Stimulated activated CD8-positive, alpha-beta memory T cell treated with anti-CD3 and anti-CD28 coated beads, Interleukin-15, amount 100 ng/mL, for 48 hours (primary cell): ENCODE measurements at places on chromosomes 1 and 21.

- DNase-seq: no peak
Measured at GRCh38 chr1:202547215-202547614, 163.0 kb downstream of the SYT2 start.

GRCh38 chr1:1332031-1332755 is 1.1 kb downstream of the TAS1R3 start:
- DNase-seq: no peak

- no peak for DNase-seq
Measured at GRCh38 chr1:156146769-156147405, 6.5 kb upstream of the SEMA4A start.

- no peak for DNase-seq
Measured at GRCh38 chr1:210293171-210293607, 35.5 kb upstream of the HHAT start.

DNA sequence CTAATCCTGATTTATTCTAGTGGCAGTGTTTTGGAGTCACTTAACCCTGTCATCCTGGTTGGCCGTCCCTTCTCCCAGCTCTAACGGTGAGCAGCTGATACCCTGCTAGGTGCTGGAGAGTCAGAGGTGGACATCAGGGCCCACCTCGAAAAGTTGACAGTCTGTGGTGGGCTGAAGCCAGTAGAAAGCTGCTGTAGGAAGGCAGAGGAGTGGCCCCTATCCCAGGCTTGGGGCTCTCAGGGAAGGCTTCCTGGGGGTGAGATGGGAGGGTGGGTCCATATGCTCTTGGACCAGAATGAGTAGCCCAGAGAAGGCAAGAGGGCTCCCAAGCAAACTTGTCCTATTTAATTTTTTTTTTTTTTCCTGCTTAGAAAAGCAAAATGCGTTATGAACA is 475 bp upstream of the RPL5 start:
- DNase-seq: no peak

DNA sequence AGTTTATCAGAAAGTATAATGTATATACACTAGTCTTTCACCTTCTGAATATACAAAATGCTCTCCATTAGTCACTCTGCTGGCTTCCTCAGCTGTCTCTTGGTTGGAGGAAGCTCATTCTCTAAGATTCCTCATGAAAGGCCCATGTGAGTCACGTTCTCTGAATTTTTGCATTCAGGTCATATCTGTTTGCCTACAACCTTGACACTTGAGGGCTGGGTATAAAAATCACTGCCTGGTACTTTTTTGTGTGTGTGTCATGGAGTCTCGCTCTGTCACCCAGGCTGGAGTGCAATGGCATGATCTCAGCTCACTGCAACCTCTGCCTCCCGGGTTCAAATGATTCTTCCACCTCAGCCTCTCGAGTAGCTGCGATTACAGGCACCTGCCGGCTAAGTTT is 2.8 kb upstream of the GALNT2 start:
- no peak for DNase-seq

DNA sequence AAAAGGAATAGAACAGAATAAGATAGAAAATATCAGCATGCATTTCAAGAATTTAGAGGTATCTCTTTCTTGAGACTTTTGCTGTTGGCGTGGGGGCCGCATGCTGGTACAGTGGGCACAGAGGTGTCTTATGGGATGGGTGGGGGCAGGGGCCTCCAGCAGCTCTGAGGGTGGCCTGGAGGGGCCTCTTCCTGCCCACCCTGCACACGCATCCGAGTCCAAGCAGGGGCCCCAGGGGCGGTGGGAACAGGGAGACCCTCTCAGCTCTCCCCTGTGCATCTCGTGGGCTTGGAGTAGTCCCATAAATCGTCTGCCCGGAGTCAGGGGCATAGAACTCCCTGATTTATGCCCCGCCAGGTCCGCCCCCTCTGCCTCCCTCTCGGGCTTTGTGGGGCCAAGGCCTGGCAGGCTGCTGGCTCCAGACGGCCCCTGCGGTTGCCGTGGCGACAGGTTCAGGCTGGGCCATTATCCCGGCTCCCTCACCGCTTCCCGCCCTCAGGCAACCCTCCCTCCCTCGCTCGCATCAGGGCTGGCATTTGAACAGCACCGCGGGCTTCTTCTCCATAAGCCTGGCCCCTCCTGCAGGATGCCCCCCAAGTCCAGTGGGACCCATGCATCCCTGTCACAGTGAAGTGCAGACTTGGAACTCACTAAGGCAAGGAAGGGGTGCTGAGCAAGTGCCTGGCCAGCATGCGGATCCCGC is 133.2 kb upstream of the ZBTB40 start:
- no peak for DNase-seq

GRCh38 chr1:164728719-164729118 is 169.7 kb downstream of the PBX1 start:
- DNase-seq: no peak

DNA sequence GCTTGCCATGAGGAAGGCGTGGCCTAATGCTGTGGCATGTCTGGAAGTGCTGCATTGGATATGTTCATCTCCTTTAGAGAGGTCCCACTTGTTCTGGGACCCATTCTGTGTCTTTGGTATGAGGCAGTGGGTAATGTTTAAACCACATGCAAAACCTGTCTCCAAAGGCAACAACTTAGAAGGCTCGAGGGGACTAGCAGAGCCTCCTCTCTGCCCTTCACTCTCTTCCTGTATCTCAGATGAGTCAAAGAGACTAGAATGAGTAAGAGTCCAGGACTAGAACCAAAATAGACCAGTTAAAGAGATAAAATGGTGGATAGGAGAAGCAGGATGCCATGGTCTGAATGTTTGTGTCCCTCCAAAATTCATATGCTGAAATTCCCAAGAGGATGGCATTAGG is 220.8 kb upstream of the KIAA0040 start:
- no peak for DNase-seq

DNA sequence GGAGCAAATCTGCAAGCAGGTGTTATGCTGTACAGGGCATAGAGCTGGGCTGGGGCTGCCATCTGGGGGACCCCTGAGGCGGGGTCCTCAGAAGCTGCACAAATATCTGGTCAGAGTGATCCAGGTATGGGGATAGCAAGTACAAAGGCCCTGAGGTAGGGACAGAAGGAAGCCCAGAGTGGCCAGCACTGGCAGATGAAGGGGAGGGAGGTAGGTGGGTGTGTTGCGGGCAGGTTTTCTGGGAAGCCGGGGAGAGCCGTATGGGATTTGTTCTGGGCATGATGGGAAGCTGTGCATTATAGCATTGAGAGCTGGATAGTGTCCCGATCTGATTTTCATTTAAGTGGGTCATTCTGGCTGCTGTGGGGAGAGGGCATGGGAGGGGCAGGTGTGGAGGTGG is 102.7 kb downstream of the ARHGEF10L start:
- DNase-seq: no peak

- DNase-seq: no peak
Measured at GRCh38 chr1:29245876-29246275, 9.6 kb downstream of the PTPRU start.

- no peak for DNase-seq
Measured at GRCh38 chr1:102851616-102852015, 256.7 kb downstream of the COL11A1 start.

- no peak for DNase-seq
Measured at GRCh38 chr1:70583522-70583921, 172.5 kb downstream of the CTH start.

DNA sequence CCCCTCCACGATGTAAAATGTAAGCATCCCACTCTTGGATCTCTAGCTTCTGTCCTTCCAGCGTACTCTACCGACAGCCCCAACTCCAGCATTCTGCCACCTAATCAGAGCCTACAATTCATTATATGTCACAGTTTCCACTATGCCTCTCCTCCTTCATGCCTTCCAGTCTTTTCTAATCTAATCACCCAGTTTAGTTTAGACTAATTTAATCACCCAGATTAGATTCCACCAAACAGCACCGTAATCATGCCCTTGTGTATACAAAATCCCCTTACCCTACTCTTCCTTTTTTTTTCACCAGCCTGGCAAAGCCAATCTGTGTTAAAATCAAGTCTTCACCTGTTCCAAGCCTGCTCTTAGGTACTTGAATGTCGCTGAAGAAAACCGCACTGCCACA is 49.8 kb upstream of the KANK4 start:
- DNase-seq: no peak

DNA sequence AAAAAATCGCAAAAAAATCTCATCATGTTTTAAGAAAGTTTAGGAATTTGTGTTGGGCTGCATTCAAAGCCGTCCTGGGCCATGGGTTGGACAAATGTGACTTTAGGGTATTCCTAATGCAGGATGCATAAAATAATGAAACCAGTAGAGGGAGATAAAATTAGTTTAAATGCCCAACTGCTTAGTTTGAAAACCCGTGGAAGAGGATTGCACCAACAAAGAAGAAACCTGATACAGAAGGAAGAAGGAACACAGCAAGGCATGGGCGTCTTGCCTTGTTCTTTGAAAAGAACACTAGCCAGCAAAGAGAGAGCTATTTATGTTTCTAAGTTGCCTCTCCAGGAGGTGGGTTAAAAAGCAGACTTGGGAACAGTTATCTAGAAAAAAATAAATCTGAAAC is 37.9 kb downstream of the WDR3 start:
- no peak for DNase-seq

GRCh38 chr21:44049182-44049581 is 37.1 kb downstream of the TRAPPC10 start:
- DNase-seq: no peak

DNA sequence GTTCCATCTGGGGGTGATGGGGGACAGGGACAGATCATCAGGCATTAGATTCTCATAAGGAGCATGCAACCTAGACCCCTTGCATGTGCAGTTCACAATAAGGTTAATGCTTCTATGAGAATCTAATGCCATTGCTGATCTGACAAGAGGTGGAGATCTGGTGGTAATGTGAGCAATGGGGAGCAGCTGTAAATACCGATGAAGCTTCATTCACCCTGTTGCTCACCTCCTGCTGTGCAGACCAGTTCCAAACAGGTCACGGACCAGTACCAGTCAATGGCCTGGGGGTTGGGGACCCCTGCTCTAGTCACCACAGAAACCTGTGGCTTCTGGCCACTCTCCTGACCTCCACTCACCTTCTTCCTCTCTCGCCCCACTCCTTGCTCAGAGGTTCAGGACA is 229.9 kb downstream of the PTPRU start:
- no peak for DNase-seq

DNA sequence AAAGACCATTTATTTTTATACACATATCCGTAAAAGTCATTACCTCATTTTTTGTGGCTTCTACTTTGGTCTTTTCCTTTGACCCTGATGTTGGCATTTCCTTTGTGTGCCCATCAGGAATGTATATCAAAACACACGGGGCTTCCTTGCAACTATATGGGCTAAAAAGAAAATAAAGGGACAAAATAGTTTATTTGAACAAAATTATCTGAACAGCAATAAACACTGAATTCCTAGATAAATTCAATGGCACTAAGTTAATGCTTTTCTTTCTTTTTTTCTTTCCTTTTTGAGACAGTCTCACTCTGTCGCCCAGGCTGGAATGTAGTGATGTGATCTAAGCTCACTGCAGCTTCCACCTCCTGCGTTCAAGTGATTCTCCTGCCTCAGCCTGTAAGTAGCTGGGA is 45.2 kb downstream of the EPRS1 start:
- no peak for DNase-seq

GRCh38 chr1:163203561-163203960 is 845 bp upstream of the RGS5 start:
- no peak for DNase-seq

- no peak for DNase-seq
Measured at GRCh38 chr1:207825409-207825695, 73.5 kb downstream of the CD46 start.

- no peak for DNase-seq
Measured at GRCh38 chr1:215631489-215631888, 64.4 kb downstream of the KCTD3 start.

DNA sequence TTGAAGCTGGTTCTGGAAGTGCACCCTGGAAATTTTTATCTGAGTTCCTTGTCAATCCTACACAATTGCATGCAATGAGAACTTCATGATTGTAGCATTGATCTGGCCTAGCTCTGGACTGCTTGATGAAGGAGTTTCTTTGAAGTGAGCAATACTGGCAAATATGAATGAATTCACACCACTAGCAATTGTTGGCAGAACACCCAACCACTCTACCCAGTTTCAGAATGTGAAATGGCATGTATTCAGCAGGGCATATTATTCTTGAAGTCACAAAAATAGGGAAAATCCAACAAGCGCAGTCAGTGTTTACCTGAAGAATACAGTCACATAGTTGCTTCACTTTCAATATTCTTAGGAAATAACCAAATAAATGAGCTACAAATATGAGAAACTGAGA is 57.3 kb downstream of the RGS5 start:
- no peak for DNase-seq

- DNase-seq: no peak
Measured at GRCh38 chr1:156738407-156738806, 2.5 kb downstream of the MRPL24 start.

GRCh38 chr1:192573499-192573898 is 2.1 kb upstream of the RGS1 start:
- no peak for DNase-seq
